CD4-positive, alpha-beta T cell treated with Interleukin-17A for 4 hours (primary cell): ENCODE measurements at places on chromosomes 12 and 14.

- peak; percentile 15 for DNase-seq
Measured at GRCh38 chr12:68792952-68793351, 15.0 kb upstream of the MDM2 start.

DNA sequence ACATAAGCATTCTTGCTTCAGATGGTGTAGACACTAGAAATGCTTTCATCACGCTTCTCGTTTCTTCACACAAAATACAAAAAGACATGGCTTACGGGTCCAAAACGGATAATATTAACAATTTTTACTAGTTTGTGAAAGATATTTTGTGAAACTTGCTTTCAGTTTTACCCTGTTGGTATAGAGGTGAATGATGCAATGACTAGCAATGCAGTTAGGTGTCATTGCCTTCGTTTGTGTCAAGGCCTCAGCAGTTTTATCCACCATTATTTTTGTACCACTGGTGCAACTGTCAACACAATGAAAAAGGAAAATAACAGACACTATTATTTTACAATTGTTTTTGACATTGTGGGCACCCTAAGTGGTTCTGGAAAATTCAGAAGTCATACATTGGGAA, 323.0 kb downstream of the FLRT2 start:
- DNase-seq = no peak

GRCh38 chr12:79690638-79691510, at the start of gene PAWR:
PAWR (minus strand) TSS chr12:79690964; CDS start chr12:79690244, 720 bp downstream.
- peak; percentile 45 for DNase-seq

DNA sequence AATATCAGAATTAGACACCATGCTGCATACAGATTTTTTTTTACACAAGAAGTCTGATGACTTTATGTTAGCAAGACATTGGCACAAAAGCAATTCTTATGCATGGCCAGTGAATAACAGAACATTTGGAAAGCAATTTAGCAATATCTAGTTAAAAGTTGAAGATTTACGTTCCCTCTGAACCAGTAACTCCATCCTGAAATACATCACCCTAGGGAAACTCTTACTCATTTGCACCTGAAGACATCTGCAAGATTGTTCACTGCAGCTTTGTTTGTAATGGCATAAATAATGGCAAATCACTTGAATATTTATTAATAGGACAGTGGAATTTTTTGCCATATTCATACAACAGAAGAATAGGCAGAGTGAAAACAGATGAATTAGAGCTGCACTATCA, 670.0 kb upstream of the NOVA1 start:
- DNase-seq = no peak

DNA sequence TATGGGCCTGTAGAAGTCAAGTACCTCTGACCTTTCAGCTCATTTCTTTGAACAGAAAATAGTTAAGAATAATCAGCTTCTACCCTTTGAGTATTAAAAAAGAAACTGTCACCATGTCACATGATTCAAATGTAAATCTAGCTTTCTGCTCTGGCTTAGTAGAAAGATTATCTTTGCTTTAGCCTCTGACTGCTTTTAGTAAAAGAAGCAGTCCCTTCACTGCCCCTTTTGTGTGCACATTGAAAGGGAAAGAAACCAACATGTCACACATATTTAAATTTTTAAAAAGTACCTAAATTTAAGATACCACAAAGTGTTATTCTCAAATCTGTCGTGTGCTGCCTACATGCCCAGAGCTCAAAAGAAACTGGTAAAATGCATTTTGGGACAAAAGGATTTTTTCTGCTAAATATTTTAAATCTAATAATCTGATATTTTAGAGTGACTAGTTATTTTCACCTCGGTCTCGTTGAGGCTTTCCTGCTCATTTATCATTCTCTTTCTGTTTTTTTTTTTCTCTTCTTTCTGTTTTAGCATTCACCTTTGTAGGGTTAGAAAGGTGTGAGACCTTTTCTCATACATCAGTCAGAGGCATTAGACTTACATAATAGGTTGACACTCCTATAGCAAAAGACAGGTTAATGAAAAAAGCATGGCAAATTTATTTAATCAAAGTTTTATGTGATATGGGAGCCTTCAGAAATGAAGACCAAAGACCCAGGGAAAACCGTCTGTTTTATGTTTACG, 41.3 kb downstream of the SLC16A7 start:
- no peak for DNase-seq

DNA sequence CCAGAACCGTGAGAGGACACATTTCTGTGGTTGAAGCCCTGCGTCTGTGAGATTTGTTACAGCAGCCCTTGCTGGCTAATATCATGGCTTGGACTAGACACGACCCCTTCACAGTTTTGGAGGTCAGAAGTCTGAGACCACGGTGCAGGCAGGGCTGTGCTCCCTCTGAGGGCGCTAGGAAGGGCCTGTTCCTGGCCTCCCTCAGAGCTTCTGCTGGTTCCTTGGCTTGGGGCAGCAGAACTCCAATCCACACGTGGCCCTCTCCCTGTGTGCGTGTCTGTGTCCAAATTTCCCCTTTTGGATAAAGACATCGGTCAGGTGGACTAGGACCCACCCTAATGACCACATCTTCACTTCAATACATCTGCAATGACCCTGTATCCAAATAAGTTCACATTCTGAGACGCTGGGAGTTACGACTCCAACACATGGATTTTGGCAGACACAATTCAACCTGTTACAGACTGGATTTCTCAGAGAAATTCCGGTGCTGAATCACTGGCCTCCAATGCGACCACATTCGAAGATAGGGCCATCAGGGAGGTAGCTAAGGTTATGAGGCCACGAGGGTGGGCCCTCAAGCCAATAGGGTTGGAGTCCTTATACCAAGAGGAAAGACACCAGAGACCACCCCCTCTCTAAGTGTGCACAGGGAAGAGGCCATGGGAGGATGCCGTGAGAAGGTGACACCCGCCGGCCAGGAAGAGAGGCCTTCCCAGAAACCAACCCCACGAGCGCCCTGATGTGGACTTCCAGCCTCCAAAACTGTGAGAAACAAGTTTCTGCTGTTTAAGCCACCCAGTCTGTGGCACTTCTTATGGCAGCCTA, 43.6 kb upstream of the PPP2R5C start:
- no peak for DNase-seq

- DNase-seq = no peak
Measured at GRCh38 chr12:29673346-29673745, 110.4 kb downstream of the TMTC1 start.

DNA sequence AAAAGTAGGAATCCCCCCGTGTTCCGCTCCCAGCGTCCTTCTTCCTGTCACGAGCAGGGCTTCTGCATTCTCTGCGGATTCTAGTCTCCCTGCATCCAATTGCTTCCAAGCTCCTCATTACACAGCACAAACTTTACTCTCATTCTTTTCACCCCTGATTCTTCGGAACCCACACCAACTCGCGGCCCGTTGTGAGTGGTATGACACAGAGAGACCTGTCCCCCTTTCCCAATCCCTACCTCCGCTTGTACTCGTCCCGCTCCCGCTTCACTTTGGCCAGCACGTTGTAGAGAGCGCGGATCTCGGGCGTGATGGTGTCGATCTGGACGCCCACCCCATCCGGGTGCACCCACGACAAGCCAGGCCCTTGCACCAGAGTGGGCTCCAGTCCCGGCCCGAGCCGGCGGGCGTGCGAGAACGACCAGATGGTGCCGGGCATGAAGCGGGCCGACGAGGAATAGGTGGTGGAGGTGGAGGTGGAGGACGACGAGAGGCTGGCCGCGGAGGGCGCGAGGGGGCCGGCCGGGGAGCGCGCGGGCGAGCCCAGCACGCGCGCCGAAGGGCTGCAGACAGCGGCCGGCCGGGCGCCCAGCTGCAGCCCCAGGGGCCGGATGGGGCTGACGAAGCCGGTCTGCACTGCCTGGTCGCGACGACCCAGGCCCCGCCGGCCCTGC, 687 bp downstream of the IFFO1 start:
- no peak for DNase-seq

- no peak for DNase-seq
Measured at GRCh38 chr14:104600141-104600643, 4.4 kb downstream of the TMEM179 start.

DNA sequence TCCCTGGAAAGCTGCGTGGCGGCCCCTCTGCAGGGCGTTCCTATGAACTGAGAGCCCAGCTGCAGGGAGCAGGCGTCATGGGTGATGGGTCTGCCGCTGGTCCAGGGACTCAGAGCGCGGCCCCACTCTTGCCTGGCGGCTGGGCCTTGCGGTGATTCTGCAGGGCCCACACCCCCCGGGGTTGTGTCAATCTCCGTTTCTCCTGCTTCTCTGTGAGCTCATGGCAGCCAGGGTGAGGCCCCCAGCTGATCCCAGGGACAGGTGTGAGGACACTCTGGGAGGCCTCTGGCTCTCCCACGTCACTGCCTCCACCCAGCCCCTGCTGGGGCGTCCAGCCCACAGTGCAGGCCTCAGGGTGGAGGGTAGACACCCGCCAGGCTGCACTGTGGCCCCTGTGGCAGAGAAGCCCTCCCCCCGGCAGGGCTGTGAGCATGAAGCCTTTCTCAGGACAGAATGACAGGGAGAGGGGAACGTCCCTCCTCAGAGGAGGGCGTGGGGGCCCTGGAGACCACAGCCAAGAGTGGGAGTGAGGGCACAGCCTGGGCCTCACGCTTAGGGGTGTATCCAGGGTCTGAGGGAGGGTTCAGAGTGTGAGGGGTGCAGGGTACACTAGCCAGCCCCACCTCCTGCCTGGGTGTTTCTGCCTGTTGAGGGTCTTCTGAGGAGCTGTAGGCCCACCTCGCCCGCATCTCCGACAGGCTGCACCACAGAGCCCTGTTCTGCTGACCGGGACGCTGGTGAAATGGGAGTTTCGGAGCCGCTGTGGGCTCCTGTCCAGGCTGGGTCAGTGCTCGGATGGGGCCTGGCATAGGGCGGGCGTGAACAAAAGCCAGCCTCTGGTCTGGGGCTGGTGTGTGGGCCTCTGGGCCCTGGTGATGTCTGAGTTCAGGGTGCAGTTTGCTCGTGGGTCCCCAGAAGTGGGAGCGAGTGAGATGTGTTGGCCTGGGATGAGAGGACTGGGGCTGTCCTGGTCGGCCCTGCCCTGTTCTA, 26.7 kb upstream of the CRIP2 start:
- DNase-seq = no peak

GRCh38 chr12:31057671-31058070, 16.0 kb upstream of the DDX11 start:
- no peak for DNase-seq

- no peak for DNase-seq
Measured at GRCh38 chr12:123655420-123655819, 15.5 kb upstream of the TCTN2 start.

DNA sequence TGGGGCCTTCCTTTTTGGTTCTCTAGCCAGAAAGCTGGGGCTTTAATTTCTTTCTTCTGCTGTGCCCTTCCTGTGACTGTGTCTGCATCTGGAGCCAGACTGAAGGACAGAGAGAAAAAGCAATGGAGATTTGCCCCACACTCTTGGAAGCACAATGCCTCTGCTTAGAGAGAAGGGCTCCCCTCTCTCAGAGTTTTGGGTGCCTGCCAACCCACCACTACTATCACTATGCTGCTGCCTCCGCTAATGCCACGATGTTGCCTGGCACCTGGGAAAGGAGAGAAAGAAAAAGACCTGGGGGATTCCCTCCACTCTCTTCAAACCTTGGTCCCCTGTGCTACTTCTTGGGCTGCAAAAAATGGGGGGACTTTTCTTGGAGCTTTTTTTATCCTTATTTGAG, 52.6 kb downstream of the TMEM260 start:
- DNase-seq = no peak

GRCh38 chr14:103767336-103767894, 51.8 kb downstream of the ZFYVE21 start:
- DNase-seq = no peak

GRCh38 chr12:88309546-88309945, 167.4 kb downstream of the TMTC3 start:
- DNase-seq = no peak

DNA sequence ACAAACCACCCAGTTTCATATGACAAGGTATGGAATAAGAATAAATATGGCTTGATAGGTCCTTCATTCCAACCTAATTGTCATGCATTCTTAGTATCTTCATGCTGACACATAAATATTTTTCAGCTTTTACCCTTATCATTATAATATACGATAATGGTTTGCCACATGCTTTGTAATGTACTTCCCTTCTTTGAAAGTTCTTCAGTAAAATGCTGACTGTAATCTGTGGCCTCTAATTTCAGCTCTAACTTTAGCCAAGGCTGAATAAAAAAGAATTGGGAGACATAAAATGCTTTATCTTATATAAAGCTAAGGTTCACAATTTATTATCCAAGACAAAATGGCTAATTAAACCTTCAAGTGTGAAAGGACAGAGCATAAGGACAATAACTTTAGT, 2.6 kb upstream of the MAP4K5 start:
- no peak for DNase-seq

DNA sequence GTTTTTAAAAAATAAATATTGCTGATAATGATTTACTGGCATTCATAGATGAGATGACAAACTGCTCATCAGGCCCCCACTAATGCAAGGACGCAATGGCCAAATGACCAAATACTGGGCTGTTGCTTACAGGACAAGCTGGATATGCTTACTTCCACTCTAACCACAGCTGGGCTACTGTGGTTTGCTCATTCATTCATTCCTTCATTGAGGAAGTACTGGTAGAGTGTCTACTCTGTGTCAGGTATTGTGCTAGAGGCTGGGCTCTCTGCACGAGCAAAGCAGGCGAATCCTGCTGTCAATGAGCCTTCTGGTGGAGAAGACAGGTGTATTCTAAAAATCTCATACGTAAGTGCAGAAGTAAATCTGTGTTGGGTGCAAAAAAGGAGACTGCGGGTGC, 113.3 kb upstream of the SLC38A2 start:
- DNase-seq = no peak

DNA sequence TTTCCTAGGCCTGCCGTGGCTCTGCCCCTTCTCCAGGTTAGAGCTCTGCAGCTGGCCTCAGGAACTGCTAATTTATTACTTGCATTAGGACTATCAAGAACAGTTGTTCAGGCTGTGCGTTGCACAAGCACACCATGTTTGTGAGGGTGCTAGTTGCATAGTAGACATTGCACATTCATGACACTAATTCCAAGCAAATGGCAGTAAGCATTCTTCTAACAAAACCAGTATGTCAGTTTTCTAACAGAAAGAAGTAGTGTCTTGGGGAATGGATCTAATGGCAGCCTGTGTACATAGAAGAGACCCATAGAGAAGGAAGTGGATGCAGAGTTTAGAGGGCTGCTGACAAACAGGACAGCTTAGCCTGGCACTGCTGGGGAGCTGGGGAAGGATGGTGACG, 53.9 kb downstream of the ERH start:
- no peak for DNase-seq

- no peak for DNase-seq
Measured at GRCh38 chr12:19018302-19018970, 111.1 kb upstream of the PLEKHA5 start.

DNA sequence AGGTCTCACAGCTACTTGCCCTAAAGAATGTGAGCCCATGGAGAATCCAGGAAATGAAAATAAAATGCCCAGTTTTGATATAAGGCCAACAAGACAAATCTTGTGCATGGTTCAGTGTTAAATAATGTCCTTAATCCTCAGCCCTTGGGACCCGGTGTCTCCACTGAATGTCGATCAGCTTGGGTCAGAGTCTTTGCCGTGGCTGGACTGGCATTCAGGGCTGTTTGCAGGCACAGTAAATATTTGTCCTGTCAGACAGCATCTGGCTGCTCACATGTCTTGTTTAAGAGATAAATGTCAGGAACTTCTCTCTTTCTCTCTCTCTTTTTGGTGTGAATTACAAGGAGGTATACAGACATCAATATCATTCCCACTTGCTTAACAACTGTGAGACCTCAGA, 452.5 kb downstream of the FUT8 start:
- no peak for DNase-seq

- no peak for DNase-seq
Measured at GRCh38 chr12:72318341-72318740, 46.2 kb downstream of the TRHDE start.

- DNase-seq = no peak
Measured at GRCh38 chr12:70513426-70513825, 123.8 kb downstream of the PTPRB start.
